HS-5 (cell line): ENCODE measurements at places on chromosomes 7 and 10.

- no peak for DNase-seq
Observed at GRCh38 chr7:146129296-146129695, 12.7 kb downstream of the CNTNAP2 start.

GRCh38 chr7:35695473-35695850 is 527 bp upstream of the HERPUD2 start:
- no peak for DNase-seq

DNA sequence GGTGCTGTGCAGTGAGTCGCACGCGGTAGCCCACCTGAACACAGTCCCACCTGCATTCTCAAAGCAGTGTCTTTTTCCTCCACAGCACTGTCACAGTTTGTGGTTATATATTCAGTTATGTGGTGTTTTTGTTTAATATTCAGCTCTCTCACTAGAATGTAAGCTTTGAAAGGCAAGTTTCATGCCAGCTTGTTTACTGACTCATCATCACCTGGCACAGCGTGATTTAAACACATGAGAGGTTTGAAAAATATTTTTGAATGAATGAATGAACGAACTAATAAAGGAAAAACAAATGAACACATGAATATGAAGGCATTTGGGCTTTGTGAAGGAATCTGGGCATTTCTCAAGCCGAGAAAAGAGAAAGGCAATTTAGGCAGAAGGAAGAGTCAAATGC is 51.9 kb upstream of the TM9SF3 start:
- no peak for DNase-seq

DNA sequence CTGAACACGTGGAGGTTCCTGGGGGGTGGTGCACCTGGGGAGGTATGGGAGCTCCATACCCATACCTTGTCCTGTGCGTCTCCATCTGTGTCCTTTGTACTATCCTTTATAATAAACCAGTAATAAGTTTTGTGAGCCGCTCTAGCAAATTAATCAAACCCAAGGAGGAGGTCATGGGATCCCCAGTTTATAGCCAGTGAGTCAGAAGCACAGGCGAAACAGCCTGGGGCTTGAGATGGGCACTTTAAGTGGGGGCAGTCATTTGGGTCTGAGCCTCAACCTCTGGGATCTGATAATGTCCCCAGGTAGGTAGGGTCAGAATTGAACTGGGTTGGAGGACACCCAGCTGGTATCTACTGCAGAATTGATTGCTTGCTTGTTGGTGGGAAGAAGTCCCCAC is 16.9 kb downstream of the SNX10 start:
- no peak for DNase-seq

DNA sequence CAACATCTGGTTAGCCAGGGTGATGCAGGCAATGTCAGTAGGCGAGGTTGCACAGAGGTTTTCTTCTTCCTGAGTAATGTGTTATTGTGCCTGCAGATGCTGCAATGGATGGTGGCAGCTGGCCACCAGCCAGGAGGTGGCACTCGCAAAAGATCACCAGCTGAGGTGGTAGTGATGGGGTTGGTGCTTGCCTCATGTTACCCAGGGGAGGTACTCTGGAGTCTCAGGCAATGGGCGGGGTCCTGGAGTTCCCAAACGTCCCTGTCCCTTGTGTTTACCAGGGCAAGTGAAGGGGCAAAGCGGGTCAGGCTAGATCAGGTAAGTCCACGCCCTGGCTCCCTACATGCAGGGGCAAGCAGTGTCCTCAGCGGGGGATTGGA is 21.1 kb downstream of the CLRN3 start:
- DNase-seq: no peak

DNA sequence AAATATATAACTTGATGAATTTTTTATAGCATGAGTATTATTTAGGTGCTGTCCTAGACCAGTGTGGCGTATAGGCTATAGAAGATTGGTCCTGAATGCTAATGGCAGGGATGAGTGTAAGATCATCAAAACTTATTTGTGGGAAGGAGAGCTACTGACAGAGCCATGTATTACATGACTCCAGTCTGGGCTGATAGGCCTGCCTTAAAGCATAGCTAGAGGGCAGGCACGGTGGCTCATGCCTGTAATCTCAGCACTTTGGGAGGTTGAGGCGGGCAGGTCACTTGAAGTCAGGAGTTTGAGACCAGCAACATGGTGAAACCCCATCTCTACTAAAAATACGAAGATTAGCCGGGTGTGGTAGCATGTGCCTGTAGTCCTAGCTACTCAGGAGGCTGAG is 198.1 kb upstream of the KLF14 start:
- DNase-seq: no peak

DNA sequence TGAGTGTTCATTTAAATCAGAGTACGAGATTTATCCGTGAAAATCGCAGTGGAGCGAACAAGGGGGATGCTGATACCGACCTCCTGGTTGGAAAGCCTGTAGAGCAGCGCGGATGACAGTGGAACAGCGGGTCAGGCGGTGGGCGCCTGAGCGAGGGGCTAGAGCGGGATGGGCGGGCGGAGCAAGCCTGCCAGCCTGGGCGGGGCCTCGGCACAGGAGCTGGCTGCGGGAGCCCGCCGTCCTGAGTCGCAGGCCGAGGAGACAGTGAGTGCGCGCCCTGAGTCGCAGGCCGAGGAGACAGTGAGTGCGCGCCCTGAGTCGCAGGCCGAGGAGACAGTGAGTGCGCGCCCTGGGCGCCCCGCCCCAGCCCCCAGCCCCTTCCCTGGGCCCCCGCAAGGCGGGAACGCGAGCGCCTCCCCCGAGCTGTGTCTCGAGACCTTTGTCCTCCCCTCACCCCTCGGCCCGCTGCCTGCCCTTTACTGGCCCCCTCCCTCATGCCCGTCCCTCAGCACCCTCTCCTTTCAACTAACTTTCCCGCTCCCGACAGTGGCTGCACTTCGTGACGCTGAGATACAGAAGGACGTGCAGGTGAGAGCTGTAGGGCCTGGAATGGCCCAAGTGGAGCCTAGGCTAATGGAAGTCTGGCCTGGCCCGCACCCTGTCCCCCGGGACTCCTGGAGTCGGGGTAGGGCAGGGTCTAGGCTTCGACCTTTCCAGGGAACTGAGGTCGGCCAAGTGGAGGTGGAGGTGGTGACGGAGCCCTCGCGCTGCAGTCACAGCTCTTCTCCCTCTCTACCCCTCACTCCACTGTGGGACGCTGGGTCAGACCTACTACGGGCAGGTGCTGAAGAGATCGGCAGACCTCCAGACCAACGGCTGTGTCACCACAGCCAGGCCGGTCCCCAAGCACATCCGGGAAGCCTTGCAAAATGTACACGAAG is at the start of gene AS3MT:
Gene AS3MT, plus strand, starts transcription at position 213 of the 941 bp plus-strand sequence. Its CDS starts 123 bp downstream, at position 336.
- no peak for DNase-seq

- no peak for DNase-seq
Observed at GRCh38 chr7:39526666-39527065, 39.5 kb upstream of the YAE1 start.

GRCh38 chr10:16776896-16777295 is 40.3 kb downstream of the RSU1 start:
- DNase-seq: no peak

GRCh38 chr7:46610746-46611145 is 689.7 kb upstream of the IGFBP3 start:
- no peak for DNase-seq

GRCh38 chr7:84102213-84102612 is 92.4 kb downstream of the SEMA3A start:
- DNase-seq: peak; percentile 13

DNA sequence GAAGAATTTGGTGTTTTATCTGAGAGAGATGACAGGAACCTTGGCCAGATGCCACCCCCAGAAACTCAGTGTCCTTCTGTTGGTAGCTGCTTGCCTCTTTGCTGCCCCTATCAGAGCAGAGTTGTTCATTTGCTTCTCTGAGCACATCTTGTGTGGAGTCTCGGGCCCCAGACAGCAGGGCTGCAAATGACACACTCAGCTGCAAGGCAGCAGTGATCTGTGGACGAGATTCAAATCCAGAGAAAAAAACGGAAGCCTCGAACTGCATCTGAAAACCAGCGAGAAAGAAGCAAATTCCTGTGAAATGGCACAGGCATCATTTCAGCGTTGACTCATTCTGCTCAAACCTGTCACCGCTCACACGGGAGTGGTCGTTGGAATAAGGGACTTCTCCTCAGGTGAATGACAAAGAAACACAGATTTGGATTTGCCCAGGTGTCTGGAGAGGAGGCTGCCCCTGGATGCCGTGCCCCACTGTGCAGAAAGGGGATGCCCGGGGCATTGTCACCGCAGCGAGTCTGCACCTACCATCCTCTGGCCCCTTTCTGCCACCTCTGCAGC is 144.7 kb downstream of the PFKFB3 start:
- DNase-seq: no peak

DNA sequence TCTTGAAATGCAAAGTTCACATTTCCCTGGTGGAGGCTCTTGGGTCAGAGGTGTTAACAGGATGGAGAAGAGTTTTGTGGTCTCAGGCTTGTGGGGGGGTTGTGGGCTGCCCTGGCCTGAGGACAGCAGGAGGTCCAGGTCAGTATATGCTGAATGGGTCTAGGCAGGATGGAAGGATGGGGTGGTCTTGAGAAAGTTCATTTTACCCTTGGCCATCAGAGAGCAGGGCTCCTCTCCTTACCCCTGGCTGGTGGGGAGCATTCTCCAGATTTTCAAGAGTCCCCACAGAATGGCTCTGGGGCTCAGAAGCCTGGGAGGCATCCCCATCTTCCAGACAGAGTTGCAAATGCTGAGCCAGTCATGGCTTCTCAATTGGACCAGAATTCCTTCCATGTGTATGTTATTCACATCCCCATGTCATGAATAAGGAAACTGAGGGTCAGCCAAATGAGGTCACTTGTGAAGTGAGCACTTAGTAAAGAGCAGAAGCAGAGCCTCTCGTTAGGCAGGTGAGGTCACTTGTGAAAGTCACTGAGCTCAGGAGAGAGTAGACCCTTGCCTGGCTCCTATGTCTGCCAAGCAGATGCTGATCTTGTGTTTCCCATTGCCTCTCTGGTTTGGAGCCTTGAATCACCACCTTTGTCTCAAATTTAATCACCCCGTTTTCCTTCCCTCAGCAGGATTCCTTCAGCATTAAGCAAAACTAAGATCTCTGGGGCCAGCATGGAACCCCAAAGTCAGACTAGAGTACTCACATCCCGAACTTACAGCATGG is 33.0 kb downstream of the MBL2 start:
- no peak for DNase-seq

GRCh38 chr10:49734676-49735075 is 27.4 kb downstream of the OGDHL start:
- no peak for DNase-seq

DNA sequence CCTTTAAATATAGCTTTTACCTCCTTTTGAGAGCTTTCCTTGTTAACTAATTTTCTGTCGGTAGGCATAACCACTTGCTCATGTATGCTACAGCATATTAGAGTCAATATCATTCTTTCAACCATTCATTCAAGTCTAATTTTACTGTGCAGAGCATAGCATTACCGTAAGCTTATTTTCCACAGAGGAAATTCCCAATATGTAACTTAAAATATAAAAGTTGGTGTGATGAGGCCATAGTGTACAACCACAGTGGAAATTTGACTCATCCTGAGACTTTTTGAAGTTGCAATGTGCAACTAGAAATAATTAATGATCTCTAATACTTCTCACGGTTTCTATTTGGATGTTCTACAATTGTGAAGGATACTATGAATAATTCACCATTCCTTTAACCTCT is 80.6 kb upstream of the KLF6 start:
- no peak for DNase-seq

- peak; percentile 68 for DNase-seq
Observed at GRCh38 chr10:7610651-7611389, 55.9 kb downstream of the ITIH5 start.

DNA sequence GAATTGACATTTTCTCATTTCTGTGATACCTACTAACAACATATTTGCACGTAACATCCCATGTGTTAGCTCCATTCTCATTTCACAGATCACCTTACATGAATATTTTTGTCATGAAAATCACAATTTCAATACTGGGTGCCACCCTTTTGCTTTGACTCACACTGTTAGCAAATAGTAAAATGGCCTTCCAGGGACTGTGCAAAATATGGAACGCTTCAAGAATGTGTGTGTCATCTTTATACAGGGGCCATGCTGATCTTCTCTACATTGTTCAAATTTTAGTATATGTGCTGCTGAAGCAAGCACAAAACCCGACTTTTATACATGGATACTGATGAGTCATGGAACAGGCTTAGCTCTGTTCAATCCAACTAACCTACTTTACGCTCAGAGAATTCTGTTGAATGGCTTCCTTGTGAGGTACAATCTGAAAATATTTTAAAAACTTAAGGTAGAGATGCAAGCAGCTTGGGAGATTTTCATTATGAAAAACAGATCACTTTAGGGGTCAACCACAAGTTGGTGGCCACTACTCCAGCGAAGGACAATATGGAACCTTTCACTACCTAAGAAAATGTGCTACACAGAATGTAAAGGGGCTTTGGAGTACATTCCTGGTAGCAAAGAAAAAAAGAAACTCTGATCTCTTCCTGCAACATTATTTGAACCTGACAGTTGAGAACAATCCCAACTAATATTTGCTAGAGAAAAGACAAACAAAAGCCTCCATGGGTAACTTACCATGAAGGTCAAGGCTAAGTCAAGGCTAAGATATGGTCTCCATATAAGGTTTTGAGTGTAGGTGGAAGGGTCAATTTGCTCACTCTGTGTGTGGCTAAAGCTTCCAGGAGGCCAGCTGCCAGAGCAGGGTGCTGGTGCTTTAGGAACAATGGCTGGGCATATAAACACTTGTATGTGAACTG is 11.9 kb downstream of the ANKRD26 start:
- DNase-seq: peak; percentile 0

DNA sequence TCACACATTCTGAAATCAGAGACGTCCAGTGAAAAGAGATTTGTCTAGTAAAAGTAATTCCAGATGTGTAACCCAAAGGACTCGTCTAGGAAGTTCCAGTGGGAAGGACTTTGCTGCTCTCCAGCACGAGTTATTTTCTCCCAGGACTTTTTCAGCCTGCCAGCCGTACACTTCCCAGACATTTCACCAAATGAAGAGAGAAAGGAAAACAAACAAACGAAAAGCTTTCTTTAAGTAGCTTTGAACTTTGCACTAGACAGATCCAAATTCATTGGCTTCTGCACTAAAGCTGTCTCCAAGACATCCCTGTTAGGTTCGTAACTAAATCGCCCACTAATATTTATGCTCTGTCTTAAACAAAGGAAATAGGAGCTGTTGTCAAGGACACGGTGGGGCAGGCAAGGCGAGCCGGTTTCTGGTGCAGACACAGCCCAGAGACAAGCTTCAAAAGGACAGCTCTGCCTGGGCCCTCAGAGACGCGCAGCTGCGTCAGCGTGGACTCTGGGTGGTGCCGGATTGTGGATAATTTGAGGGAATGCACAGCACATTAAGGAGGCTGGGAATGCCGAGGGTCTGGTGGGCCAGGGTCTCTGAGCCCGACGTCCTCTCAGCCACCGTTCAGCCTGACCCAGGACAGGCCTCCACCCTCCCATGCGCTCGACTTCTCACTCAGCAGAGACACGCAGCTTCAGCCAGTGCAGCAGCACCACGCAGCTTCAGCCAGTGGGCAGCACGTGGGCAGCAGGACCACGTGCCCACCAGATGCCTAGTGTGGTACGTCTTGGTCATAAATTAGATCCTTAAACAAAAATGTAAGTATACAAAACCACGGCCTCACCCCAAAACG is 64.1 kb upstream of the INSIG1 start:
- no peak for DNase-seq

- no peak for DNase-seq
Observed at GRCh38 chr7:18144166-18144565, 116.5 kb upstream of the PRPS1L1 start.

- no peak for DNase-seq
Observed at GRCh38 chr7:101390901-101391301, 28.2 kb downstream of the COL26A1 start.
